ENCODE measurements at places on chromosomes 2 and 18. TPM values are rescaled to one million over a fixed set of nuclear protein-coding genes. Genes with fewer than 3 reads are reported as not detected.

DNA sequence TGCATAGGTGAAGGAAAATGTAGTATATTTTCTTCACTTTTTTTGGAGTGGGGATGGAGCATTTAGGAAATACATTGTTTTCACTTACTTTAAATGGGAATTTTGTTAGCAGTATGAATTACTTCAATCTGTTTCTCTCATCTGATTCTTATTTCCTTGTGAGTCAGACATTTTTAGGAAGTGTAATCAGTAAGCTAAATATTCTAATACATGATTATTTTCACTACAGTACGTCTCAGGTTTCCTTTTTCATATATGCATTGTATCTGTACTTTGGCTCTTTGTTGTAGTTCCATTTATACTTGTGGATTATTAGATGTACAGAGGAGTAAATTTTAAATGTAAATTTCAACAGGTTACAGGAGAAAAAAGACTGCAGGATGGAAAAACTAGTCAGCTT lies 27.9 kb downstream of the GPD2 start:
- H3K4me3 ChIP-seq, result no peak overlapping the region
- no peaks in the 10 kb centered on the region for H3K36me3 ChIP-seq
- no peaks in the 10 kb centered on the region for H3K27me3 ChIP-seq
- DNase-seq, result no peak
- H3K27ac ChIP-seq, result no peak overlapping the region
- H3K4me1 ChIP-seq, result peaks cover 40% of the 10 kb centered on the region

- H3K27me3 ChIP-seq, result no peaks in the 10 kb centered on the region
- no peaks in the 10 kb centered on the region for H3K4me1 ChIP-seq
- H3K27ac ChIP-seq, result no peak overlapping the region
- no peak for DNase-seq
- H3K36me3 ChIP-seq, result no peaks in the 10 kb centered on the region
These were observed 1558.6 kb upstream of the NXPH2 start for GRCh38 chr2:140338795-140339194.

DNA sequence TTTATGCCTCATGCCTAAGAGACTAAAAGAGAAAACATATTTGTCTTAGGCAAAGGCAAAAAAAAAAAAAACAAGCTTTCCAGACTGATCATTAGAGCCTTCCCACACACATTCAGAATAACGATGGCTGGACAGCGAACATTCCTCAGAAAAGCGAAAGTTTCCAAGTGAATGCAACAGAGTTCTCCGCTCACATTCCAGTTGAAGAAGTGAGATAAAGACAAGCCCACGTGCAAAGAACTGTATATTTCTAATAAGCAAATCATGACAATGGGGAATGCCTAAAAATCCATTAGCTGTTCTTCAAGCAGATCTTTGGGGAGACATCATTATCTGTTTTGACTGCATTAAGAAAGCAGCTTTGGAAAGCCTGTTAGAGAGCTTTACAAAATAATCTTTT lies 347.9 kb downstream of the METTL4 start:
- DNase-seq, result no peak
- H3K36me3 ChIP-seq, result no peaks in the 10 kb centered on the region
- no peak overlapping the region for H3K27ac ChIP-seq
- H3K4me3 ChIP-seq, result no peak overlapping the region
- H3K27me3 ChIP-seq, result no peaks in the 10 kb centered on the region
- H3K4me1 ChIP-seq, result no peaks in the 10 kb centered on the region

DNA sequence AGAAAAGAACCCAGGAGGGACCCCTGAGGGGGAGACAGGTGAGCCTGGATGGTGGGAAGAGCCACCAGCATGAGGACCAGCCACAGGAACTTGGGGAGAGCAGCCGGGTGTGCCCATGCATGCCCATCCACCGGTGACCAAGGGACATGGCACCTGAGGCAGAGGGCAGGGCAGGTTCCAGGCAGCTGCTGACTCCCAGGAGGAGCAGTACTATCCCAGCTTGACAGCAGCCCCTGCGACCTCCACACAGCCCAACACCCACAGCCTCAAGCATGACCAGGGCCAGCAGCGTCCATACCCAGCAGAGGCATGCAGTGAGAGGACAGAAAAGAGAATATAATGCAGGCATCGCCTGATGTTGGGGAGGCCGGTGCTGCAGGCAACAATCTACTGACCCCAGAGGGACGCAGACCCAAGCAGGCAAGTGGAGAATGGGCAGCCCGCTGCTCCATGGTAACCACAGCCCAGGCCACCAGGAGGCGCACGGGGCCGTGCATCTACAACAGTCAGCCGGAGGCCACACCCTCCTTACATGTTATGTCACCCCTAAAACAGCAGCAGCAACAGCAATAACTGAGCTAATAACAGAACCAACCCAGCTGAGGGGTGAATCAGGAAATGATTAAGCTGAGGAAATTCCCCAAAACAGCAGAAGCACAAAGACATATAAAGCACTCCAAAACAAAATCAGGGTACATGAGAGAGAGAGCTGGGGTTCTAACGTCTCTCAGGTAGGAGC lies 44.1 kb downstream of the ANKMY1 start:
- no peak overlapping the region for H3K4me3 ChIP-seq
- no peak overlapping the region for H3K27ac ChIP-seq
- peak; percentile 17 for DNase-seq
- H3K36me3 ChIP-seq, result no peaks in the 10 kb centered on the region

DNA sequence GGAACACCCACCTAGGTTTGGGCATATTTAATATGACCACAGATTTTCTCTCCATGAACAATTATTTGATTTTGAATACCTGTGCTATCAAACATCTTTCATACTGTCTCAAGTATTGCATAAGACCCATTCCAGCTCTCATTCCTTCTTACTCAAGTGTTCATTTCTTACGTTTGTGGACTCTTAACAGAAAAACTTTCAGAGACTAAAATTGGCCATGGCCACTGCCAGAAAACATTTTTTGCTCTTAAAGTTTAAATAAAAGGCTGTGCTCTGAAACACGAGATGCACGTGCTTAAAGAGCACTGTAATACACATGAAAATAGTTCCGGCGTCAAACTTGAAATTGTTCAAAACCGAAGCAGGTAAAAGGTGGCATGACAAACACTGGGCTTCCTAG lies 89.3 kb downstream of the LIMS1 start:
- H3K27ac ChIP-seq, result no peak overlapping the region
- DNase-seq, result no peak
- H3K4me1 ChIP-seq, result peaks cover 29% of the 10 kb centered on the region
- no peak overlapping the region for H3K4me3 ChIP-seq
- H3K36me3 ChIP-seq, result no peaks in the 10 kb centered on the region

GRCh38 chr2:99827296-99827999 lies 314.9 kb downstream of the AFF3 start:
- H3K27me3 ChIP-seq, result no peaks in the 10 kb centered on the region
- no peak for DNase-seq
- no peak overlapping the region for H3K4me3 ChIP-seq
- H3K36me3 ChIP-seq, result no peaks in the 10 kb centered on the region

GRCh38 chr2:231494669-231495068 lies 30.4 kb upstream of the NCL start:
- no peaks in the 10 kb centered on the region for H3K36me3 ChIP-seq
- H3K4me3 ChIP-seq, result no peak overlapping the region
- no peak overlapping the region for H3K27ac ChIP-seq
- no peaks in the 10 kb centered on the region for H3K27me3 ChIP-seq
- no peaks in the 10 kb centered on the region for H3K4me1 ChIP-seq
- no peak for DNase-seq

DNA sequence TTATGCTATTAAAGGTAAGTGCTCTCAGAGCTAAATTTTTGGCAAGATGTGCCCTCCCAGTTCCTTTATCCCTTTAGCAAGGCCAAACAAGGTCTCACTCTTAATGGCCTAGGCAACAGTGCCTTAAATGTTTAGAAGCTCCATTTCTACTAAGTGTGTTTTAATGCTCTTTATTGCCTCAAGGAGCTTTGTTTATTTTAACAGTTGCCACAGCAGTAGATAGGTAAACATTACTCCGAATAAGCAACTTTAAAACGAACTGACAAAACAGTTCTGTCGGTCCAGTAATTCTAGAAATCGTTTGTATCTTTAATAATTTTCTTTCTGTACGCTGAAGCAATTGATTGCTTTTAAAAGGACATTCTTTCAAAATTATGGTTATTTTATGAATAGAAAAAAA lies 74.5 kb downstream of the PIEZO2 start:
- no peak for DNase-seq
- H3K27ac ChIP-seq, result no peak overlapping the region
- no peaks in the 10 kb centered on the region for H3K4me1 ChIP-seq
- no peaks in the 10 kb centered on the region for H3K27me3 ChIP-seq
- no peaks in the 10 kb centered on the region for H3K36me3 ChIP-seq
- H3K4me3 ChIP-seq, result no peak overlapping the region

GRCh38 chr2:231185050-231185725 lies 13.2 kb upstream of the ARMC9 start:
- H3K4me1 ChIP-seq, result peaks cover 31% of the 10 kb centered on the region
- no peaks in the 10 kb centered on the region for H3K27me3 ChIP-seq
- H3K36me3 ChIP-seq, result no peaks in the 10 kb centered on the region
- peak overlapping the region; percentile 21 for H3K27ac ChIP-seq
- no peak overlapping the region for H3K4me3 ChIP-seq

GRCh38 chr18:76491776-76492668 lies 3.0 kb downstream of the ZNF516 start:
- peak overlapping the region; percentile 98 for H3K27ac ChIP-seq
- no peaks in the 10 kb centered on the region for H3K27me3 ChIP-seq
- H3K4me1 ChIP-seq, result peaks cover 33% of the 10 kb centered on the region

- no peak for DNase-seq
- H3K36me3 ChIP-seq, result no peaks in the 10 kb centered on the region
- no peak overlapping the region for H3K4me3 ChIP-seq
- H3K4me1 ChIP-seq, result no peaks in the 10 kb centered on the region
- H3K27me3 ChIP-seq, result no peaks in the 10 kb centered on the region
These were observed 115.1 kb upstream of the ZBTB14 start for GRCh38 chr18:5410582-5410981.

GRCh38 chr18:30888344-30888743 lies 154.2 kb downstream of the DSC3 start:
- no peak for DNase-seq
- no peak overlapping the region for H3K27ac ChIP-seq
- H3K36me3 ChIP-seq, result no peaks in the 10 kb centered on the region
- H3K4me3 ChIP-seq, result no peak overlapping the region

- DNase-seq, result no peak
- H3K4me1 ChIP-seq, result peaks cover 31% of the 10 kb centered on the region
- H3K27ac ChIP-seq, result no peak overlapping the region
- peaks cover 97% of the 10 kb centered on the region for H3K27me3 ChIP-seq
- no peak overlapping the region for H3K4me3 ChIP-seq
- no peaks in the 10 kb centered on the region for H3K36me3 ChIP-seq
These were observed 3.7 kb upstream of the SP9 start for GRCh38 chr2:174330945-174331594.

GRCh38 chr2:144645083-144645778 lies 125.3 kb upstream of the ZEB2 start:
- no peaks in the 10 kb centered on the region for H3K27me3 ChIP-seq
- no peak overlapping the region for H3K4me3 ChIP-seq
- no peak overlapping the region for H3K27ac ChIP-seq
- no peak for DNase-seq

DNA sequence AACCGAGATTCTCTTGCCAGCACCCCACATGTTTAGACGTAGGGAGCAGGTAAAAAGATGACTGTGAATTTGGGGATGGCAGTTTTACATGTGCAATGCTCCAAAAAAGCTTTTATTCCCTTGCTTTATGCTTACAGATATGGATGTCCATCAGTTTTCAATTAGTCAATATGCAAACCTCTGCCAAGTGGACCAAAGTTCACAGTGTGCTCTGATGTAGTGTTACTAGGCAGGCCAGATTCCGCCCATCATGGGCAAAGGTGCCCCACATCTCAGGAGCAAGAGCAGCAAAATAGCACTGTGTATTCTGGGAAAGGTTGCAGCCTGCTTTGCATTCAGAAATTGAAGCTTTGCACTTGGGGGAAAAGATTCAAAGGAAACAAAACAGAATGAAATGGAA lies 329.7 kb upstream of the ZEB2 start:
- no peak overlapping the region for H3K4me3 ChIP-seq
- H3K27me3 ChIP-seq, result no peaks in the 10 kb centered on the region
- no peak for DNase-seq
- no peaks in the 10 kb centered on the region for H3K36me3 ChIP-seq
- H3K27ac ChIP-seq, result no peak overlapping the region

DNA sequence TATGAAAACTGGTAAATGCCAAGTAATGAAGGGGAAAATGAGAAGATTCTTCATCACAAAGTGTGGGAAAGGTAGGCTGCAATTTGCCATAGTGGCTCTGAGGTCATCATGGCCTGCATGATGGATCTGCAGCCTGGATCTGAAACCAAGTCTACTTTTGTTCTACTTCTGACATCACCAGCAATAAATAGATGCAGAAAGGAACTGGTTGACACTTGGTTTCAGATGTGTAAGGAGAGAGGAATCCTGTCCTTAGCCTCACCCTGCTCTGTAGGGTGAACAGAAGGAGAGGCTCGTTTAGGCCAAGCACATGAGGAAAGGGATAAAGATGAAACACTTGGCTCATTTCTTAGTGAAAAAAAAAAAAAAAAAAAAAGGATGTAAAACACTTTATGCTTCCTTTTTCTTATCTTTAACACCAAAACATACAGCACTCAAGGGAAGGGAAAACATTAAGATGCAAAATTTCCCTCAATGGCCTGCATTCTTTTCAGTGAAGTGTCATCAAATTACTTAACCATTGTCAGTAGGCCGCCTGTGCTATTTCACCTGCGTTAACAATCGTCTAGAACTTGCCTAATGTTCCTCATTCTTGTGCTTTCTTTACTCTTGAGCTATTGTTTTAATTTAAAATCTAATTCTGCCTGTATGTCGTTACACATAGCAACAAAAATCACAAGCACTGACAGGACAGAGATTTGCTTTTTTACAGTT lies 3.9 kb downstream of the NEB start:
- DNase-seq, result peak; percentile 51
- H3K27ac ChIP-seq, result peak overlapping the region; percentile 91
- H3K4me1 ChIP-seq, result peaks cover 75% of the 10 kb centered on the region
- H3K4me3 ChIP-seq, result peak overlapping the region; percentile 61

DNA sequence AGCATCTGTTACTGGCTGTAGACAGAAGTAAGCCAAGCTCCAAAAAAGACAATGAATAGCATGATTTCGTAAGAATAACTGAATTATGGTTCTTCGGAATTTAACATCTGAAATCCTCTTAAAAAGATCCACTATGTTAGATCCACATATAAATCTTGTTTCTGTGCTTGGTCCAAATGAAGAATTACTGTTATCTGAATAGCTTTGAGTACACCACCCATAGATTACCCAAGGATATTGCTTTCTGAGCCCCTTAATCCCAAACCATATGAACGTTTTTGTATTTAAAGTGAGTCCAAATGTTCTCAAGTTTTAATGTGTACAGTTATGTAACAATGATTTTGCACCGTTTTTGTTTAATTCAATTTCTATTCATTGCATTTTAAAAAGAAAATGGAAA lies 124.9 kb downstream of the DSC3 start:
- no peaks in the 10 kb centered on the region for H3K27me3 ChIP-seq
- H3K36me3 ChIP-seq, result no peaks in the 10 kb centered on the region
- H3K4me1 ChIP-seq, result no peaks in the 10 kb centered on the region
- DNase-seq, result no peak
- H3K27ac ChIP-seq, result no peak overlapping the region
- H3K4me3 ChIP-seq, result no peak overlapping the region

UGT1A4 gene
- total RNA-seq, result not detected

POTEF gene
- not detected for total RNA-seq

NEU4 gene
- total RNA-seq, result 8.6 TPM

LONRF2 gene
- total RNA-seq, result 8.8 TPM

UGT1A6 gene
- 0.31 TPM for total RNA-seq

TGFBRAP1 gene
- 28.9 TPM for total RNA-seq

TMEM150A gene
- total RNA-seq, result 75.2 TPM

ITPRIPL1 gene
- 0.82 TPM for total RNA-seq

SIX2 gene
- total RNA-seq, result 51.6 TPM

RHBDD1 gene
- 6.2 TPM for total RNA-seq
